ENCODE measurements at places on chromosomes 12 and 14. TPM values are rescaled to one million over a fixed set of nuclear protein-coding genes. Genes with fewer than 3 reads are reported as not detected.

DNA sequence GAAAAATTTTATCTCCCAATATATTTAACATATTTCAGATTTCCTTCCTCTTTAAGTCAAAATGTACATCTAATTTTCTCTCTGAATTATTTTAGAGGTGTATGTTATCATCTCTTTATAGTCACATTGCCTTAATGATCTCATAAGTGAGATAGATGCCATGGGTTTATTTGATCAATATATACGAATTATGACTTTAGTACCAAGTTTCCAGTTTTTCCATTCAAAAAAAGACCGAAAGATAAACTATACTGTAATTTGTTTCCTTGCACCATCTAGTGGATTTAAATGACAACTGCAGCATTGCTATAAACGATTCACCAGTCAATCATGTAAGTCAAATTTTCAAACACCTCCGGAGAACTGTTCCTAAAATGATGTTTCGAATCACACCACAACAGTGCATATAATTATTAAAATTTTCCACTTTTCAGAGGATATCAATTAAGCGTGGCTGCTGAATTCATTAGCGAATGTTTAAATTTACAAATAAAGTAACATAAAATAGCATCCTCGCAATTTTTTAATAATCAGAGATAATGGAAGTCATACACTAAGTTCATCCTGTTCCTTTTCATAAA lies 419 bp upstream of the ATXN7L3B start:
- DNase-seq: no peak

MFAP5 gene
- total RNA-seq: 6.7 TPM

DNA sequence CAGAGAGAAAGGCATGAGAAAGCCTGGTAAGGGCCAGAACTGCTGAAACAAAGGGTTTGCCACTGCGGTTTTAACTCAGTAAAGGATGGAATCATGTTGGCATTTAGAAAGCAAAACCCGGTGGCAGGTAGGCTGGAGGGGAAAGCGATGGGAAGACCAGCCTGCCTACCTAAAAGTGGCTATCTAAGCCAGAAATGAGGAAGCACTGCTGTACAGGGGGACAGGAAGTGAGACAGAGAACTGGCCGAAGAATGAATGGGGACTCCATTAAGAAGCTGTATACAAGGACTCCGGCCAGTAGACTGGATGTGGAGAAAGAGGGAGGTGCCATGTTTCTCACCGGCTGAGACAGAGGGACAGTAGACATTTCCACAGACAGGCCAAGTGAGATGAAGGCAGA lies 48.2 kb downstream of the PPM1H start:
- no peak for DNase-seq

DNA sequence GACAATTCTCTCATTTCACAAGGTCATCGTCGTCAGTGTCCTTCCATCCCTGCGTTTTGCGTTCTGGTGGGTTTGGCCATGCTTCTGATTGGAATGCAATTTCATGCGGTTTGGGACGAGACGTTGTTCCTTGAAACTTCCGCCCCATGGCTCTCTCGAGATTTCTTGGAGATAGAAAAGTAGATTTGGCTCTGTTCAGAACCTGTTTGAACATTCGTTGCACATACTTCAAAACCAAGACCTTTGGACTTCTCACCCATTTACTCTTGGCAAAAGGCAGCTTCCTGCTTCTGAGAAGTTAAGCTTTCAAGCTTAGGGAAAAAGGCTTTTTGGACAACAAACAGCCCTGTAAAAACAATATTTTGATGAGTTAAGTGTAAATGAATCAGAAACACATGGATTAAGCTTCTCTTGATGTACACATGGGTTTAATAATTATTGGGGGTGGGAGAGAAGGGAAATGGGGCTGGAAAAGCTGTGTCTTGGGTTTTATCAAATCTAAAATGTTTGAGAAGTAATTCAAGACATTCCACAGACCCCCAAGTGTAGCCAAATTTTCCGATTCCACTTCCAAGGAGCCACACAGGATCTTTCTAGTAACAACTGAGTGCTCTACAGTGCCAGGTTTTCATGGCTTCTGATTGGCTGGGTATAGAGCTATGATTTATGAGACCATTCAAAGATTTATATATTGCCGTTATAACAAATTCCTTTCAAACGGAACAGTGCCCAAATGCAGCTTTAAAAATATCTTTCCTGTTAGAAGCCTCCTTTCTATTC lies 467.2 kb downstream of the MED13L start:
- no peak for DNase-seq

DNA sequence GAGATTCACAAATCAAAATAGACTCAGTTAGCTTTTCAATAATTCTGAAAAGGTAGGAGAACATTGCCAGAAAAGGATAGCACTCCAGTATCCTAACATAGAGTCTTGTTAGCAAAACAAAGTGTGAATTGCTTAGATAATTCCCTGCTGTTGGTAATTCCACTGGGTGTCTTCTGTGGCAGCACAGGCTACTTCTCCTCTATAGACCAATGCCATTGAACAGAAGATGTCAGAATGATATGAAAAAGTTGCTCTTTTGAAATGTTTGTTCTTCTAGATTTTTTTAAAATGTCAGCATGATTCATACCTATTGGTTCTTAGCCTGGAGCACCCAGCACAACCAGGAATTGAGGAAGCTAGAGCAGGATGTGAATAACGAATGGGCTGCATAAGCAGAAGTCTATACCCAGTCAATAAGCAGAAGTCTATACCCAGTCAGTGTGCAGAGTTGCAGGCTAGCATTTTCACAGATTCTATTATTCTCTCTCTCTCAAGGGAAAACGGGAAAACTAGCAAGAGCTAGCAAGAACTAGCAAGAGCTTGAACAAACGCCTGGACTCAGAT lies 112.8 kb downstream of the SYT1 start:
- no peak for DNase-seq

AMHR2 gene
- 5.1 TPM for total RNA-seq

DNA sequence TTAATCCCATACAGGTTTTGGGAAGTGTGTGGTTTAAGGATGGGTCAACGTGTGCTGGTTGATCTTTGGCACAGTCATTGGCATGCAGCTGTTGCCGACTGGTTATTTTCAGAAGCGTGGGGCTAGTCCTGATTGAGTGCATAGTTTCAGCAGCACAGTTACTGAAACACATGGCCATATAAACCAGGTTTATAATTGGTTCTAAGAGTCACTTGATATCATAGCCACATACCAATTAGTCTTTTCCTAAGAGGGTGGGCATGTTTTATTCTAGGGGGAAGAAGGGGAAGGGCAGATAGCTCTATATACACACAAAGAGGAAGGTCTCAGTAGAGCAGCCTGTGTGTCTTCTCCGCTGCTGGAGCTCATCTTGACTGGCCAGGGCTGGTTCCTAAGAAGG lies 11.0 kb upstream of the RPS6KL1 start:
- DNase-seq: peak; percentile 45

GRCh38 chr12:93449277-93449676 lies 7.5 kb upstream of the UBE2N start:
- DNase-seq: no peak

RAD9B gene
- 1.4 TPM for total RNA-seq

DNA sequence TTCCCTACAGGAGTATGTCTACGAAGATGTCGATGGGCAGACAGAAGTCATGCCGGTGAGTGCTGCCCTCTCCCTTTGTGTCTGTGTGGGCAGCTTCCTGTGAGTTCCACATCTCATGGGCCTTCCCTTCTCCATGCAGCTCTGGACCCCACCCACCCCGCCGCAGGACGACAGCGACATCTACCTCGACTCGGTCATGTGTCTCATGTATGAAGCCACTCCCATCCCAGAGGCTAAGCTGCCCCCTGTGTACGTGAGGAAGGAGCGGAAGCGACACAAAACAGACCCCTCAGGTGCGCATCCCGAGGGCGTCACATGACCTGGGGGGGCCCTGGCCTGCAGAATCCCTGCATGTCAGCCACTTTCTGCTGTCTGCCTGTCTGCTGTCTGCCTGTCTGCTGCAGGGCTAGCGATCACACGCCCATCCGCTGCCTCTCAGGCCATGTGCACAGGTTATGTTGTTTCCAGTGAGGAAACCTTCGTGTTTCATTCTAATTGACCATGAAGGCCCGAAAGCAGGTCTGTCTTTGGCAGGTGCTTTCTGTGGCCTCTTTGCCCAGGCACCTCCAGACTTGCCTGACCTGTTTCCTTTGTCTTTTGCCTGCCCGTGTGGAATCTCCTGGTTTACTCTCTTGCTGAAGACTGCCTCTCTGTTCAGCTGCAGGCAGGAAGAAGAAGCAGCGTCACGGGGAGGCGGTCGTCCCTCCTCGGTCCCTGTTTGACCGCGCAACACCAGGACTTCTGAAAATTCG lies 95.1 kb downstream of the EP400 start:
- peak; percentile 45 for DNase-seq

FRS2 gene
- total RNA-seq: 46.2 TPM

DNA sequence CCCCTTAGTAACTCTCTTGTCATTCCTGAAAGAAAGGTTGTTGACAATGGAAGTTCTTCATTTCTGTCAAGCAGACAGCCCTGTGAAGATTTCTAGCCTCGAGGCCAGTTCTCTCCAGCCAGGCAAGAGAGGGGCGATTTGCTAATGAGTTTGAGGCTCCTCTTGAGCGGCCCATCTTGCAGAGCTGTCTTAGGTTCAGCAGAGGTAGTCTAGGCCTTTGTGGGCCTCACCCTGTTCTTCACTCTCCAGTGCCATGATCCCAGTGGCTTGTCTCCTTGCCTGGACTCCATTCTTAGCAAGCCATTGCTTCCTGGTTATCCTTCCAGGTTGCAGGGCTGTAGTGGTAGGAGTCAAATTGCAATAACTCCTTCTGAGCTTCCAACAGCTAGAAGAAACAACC lies 9.7 kb downstream of the TPH2 start:
- DNase-seq: no peak

DNA sequence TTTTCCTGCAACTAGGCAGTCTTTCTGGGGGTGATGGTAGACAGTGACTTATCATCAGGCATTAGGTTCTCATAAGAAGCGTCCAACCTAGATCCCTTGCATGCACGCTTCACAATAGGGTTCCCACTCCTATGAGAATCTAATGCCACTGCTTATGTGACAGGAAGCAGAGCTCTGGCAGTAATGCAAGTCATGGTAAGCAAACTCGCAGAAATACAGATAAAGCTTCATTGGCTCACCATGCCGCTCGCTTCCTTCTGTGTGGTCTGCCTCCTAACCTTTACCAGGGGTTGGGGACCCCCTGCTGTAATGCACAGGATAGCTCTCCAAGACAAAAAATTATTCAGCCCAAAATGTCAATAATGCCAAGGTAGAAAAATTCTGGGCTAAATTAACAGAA lies 864.2 kb downstream of the TRHDE start:
- DNase-seq: no peak

- no peak for DNase-seq
Measured at GRCh38 chr14:53495846-53496343, 342.8 kb upstream of the DDHD1 start.

DNA sequence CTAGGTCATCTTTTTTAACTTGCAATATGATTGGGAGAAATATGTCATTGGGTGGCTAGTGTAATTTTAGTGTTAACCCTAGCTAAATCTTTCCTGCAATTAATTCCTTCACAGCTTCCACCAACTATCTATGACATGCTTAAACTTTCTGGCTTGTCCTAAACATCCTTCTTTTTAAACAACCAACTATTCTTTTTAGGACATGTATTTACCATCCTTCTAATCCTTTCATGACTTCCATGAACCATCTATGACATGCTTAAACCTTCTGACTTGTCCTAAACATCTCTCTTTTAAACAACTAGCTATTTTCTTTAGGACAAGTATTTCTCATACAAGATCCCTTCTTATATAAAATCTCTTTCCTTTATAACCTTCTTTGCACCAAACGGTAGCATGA lies 179.6 kb upstream of the PDZRN4 start:
- no peak for DNase-seq

ACVRL1 gene
- total RNA-seq: 103 TPM

CYP46A1 gene
- 0.49 TPM for total RNA-seq

- no peak for DNase-seq
Measured at GRCh38 chr12:131365821-131366260, 345.0 kb upstream of the SFSWAP start.

MYBPC1 gene
- total RNA-seq: not detected

STON2 gene
- 148 TPM for total RNA-seq

DNA sequence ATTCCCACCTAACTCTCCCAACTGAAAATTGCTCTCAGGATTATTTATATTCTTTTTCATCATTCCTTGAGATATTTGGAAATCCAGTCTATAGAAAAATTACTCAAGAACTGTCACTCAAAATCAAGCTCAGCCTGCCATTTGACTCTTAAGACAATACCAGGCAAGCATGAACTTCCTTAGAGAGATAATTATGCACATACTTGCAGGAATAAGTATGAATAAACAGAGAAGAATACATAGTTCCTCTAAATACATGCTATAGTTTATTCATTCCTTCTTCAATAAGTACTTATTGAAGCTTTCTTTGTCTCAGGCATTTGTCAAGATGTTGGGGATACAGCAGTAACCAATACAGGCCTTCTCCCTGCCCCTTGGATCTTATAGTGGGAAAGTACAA lies 154.1 kb downstream of the SRGAP1 start:
- DNase-seq: no peak

ADGRD1 gene
- total RNA-seq: 4.0 TPM
